ENCODE measurements at places on chromosomes 12 and 14.
A peak's percentile ranks its signal among the peaks of the same experiment; 100 is the strongest.

DNA sequence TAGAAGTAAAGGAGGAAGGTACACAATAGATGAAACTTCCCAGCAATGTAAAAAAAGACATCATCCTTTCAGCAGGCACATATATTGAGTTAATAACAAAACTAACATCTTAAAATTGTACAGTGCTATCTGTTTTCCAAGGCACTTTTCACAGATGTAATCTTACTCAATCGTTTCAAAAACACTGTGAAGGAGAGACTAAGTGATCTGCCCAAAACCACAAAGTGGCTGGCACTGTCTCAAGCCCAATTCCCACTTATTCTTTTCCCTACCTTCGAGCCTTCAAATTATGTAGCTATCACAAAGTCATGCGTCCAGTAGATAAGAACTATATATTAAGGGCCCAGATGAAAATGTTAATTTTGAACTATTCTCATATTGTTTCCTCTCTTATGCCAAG lies 193.6 kb upstream of the RASSF8 start:
- no peak for DNase-seq

GRCh38 chr12:49359671-49360070 lies 7.6 kb upstream of the SPATS2 start:
- no peak for DNase-seq

GRCh38 chr12:1622406-1622805 lies 6.6 kb upstream of the WNT5B start:
- no peak for DNase-seq

DNA sequence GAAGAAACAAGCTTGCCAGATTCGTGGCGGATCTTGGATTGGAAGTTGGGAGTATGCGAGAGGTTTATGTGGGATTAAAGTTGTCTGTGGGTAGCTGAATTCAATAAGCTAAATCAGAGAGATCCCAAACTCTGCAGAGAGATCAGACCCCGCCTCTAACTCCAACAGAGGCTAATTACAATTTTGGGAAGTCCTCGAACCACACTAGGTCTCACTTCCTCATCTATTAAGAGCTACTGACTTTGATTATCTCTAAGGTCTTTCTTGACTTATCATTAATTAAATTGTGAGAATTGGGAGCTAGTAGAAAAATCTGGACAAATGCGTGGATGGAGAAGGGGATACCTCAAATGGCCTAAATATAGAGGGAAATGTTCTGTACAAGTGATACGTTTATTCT lies 9.1 kb downstream of the NTF3 start:
- DNase-seq: no peak

- no peak for DNase-seq
Observed at GRCh38 chr12:32419520-32419960, 20.2 kb downstream of the FGD4 start.

DNA sequence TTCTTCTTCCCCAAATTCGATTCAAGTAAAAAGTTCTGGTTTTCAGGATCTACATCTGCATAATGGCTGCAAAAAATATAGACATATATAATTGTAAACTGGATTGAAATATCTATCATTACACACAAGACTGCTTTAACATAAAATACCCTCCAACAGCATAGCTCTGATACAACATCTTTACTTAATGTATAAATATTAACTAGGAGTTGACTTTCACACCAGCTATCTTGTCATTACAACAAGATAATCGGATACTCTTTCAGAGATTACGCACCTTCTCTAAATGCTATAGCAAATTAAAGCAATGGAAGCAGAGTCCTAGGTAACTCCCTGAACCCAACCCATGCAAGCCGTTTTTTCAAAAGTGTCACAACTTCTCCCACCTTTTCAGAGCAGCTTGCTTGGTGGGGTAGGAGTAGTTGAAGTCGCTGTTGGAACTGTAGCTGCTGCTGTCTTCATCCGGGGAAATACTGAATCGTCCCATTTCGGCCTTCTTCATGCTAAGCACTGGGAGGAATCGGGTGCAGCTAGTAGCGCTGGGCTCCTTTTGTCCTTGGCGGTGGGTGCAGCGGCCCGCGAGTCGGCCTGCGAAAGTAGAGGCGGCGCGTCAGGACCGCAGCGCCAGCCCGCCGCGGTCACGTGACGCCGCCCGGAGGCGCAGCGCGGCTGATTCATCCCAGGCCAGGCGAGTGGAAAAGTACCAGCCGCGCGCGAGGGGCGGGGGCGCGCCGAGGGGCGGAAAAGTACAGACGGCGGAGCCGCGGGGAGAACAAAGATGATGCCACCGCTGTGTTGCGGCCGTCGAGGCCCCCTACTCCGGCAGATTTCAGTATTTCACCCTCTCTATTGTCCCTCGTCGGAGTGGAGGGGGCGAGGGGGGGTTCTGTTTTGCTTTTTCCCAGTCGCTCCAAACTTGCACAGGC lies 1.5 kb downstream of the SLC38A2 start:
- DNase-seq: peak; percentile 88

GRCh38 chr14:68952531-68953195 lies 26.4 kb downstream of the ACTN1 start:
- no peak for DNase-seq

DNA sequence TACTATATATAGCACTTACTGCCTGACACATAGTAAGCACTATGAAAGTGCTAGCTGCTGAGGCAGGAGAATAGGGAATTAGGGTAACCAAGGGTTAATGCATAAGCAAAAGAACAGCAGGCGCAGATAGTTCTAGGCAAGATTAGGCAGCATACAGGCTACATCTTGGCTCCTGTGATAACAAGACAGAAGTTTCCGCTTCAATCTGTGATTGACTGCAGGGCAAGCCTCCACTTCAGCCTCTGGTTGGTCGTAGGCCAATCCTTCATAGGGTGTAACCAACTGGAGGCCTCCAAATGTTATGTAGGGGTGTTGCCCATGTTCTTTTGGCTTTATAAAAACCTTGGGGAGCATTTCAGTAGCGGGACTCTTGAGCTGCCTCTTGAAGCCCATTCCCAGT lies 46.9 kb downstream of the KLHL28 start:
- DNase-seq: no peak

DNA sequence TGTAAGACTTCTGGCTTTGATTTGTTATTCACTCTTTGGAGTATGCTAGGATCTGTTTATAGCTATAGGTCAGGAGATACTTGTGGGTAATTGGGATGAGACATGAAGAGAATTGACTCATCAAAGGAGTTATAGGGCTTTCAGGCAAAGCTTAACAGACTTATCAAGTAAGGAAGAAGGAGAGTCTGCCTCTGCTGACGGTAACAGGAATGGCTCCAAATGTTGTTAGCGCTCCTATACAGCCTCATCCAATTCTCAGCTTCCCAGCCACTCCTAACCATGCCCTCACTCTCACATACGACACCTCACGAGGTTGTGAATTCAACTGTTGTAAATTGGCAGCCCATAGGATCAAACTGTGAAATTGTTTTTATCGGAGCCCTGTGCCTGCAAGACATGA lies 140.5 kb downstream of the KCNA5 start:
- no peak for DNase-seq

- no peak for DNase-seq
Observed at GRCh38 chr12:48678551-48679185, 3.4 kb downstream of the KANSL2 start.

- DNase-seq: no peak
Observed at GRCh38 chr12:57552306-57552651, 2.4 kb downstream of the KIF5A start.

- no peak for DNase-seq
Observed at GRCh38 chr12:91579516-91580263, 397.1 kb upstream of the DCN start.

All from caudate nucleus (tissue), 63 donors.